Activated CD8-positive, alpha-beta memory T cell treated with anti-CD3 and anti-CD28 coated beads for 1 hour (primary cell): ENCODE measurements at places on chromosomes 12 and 14.

DNA sequence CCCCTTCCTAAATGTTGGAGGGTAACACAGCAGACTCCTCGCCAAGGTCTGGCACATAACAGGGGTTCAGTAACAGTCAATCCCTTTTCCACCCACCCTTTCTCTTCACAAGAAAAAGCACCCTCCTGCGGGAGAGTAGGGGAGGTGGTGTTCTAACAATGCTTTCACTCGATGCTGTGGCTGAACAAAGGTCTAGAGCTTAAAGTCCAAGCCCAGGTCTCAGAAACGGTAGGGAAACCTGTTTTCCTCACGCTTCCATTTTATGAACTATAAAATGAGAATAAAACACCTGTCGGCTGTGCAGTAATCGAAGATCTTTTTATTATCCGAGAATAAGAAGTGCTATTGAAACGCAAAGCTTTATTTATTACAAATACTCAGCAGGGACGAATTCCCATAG lies 20.9 kb upstream of the CACNA2D4 start:
- no peak for DNase-seq

- no peak for DNase-seq
Measured at GRCh38 chr14:105043641-105044040, 21.6 kb downstream of the GPR132 start.

DNA sequence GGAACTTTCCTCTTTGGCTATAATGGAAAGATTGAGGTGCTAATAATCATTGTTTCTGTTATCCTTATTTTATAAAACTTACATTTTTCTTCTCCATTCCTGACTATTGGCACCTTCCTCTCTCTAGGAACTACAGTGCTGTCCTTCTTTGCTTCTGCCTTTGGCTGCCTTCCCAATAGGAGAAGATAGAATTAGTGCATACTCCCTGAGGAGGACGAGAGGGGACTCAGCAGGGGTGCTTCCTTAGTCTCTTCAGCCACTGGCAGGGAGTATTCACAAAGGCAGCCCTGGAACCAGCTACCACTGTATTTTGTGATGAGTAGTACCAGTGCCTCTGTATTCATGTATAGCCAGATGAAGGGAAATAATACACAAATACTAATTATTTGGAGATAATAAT lies 208.5 kb downstream of the FOXG1 start:
- no peak for DNase-seq

DNA sequence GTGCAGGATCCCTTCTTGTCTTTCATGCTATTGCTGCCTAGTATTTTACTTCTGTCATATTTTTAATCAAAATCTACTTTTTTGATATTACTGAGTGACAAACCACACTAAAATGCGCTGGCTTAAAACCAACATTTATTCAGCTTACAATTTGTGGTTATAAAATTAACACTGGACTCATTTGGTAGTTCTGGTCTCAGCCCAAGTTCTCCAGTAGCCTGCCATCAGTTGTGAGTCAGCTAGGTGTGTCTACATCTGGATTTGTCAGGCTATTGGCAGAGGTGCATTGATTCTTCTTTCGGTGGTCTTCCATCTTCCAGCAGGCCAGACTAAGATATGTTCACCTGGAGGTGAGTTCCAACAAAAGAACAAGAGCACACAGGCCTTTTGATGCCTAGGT lies 765.1 kb upstream of the FBXO33 start:
- DNase-seq, result no peak

DNA sequence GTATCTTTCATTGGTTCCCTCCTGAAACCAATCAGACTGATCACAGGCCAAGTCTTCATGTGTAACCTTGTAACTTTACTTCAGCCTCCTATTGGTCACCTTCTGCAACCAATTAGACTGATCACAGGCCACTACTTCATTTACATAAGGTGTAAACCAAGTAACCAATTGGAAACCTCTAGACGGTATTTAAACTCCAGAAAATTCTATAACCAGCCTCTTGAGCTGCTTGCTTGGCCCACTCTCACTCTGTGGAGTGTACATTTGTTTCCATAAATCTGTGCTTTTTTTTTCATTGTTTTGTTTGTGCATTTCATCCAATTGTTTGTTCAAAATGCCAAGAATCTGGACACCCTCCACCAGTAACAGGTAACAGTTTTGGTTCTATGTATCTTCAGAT lies 47.5 kb downstream of the EIF2S3B start:
- DNase-seq, result no peak

DNA sequence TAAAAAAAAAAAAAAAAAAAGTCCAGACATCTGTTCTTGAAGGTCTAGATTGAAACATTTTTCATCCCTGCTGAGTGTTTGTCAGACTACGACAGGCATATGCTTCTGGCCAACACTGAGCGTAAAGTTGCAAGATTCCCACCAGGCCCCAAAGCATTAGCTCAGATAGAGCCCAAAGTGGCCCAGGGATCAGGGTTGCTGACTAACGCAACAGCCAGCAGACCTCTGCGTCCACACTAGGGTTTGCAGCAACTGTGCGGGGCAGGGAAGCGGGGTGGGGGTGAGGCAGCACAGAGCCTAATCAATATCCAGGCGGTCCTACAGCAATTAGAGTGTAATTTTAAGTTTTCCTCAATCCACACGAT lies 55.7 kb downstream of the SSH1 start:
- no peak for DNase-seq
